Omental fat pad (tissue), 4 donors: ENCODE measurements at places on chromosomes 16 and 17.

DNA sequence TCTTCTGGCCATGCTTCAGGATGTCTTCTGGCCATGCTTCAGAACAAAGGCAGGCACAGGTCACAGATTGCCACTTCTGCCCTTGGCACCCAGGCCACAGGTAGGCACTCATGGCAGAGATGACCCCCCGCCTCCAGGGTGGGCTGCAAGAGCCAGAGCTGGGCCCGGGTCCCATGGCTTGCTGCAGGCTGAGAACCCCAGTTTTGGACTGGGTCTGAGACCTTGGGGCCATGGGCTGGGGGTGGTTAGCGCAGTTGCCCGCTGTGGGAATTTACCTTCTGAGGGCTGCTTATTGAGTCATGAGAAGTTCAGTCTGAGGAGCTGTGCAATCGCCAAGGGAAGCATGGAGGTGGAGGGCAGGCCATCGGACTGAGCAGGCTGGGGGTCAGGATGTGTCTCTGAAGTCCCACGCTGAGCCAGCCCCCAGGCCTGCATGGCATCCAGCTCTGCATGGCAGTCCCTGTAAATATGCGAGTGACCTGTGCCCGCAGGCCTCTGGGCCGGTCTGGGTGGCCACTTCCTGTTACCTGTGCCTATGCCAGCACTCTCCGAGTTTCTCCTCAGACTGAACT, 1.7 kb downstream of the ANKRD13B start:
- DNase-seq, result no peak

GRCh38 chr16:54454616-54455015, 168.0 kb upstream of the IRX3 start:
- no peak for DNase-seq

DNA sequence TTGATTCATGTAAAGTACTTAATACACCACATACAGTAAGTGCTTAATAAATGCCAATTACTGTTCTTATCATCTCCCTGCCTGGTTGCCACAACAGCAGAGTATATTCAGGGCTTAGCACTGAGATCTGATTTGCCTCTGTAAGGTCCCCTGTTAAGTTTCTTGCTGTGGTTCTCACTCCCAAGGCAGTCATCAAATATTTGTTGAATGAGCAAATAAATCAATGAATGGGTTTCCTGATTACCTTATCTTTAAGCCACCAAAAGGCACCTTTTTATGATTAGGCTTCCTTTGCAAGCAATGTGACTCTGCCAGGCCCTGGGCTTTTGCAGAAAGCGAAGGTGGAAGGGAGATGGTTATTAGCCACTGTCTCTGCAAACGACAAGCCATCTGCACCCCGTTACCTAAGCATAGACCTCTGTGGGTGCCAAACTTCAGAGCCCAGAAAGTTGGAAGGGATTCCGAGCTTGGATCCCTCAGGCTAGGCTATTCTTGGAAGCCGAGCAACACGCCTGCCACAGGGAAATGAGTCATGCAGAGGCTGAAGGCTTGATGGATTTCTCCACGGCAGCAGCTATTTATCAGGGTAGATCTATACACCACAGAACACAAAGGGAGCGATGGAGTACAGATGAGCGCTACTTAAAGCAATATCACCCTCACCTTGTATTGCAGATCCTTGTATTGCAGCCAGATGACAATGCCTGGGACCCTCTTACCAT, 102.0 kb downstream of the GRIN2A start:
- DNase-seq, result no peak

DNA sequence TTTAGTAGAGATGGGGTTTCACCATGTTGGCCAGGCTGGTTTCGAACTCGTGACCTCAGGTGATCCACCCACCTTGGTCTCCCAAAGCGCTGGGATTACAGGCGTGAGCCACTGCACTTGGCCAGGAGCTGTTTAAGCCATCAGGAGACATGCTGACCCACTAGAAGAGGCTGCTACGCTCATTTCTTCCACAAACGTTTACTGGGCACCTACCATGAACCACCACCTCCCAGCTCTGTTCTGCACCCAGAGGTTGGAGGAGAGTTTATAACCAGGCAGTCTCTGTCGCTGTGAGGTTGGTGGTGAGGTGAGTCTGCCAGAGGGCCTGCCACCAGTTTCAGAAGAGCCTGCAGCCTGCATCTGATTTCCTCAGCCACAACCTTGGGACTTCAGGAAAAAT, 51.8 kb downstream of the SF3B3 start:
- no peak for DNase-seq

DNA sequence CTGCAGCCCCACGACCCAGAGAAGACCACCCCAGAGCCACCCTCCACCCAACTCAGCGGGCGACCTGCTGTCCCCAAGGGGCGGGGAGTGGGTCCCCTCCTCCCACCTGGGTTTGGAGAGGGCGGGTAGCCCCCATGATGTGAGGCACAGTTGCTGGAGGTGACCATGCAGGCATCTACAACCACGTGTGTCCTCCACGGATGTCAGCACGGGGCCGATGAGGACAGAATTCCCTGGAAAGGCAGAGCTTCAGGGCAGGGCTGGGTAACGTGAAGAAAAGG, 7.1 kb downstream of the UTS2R start:
- no peak for DNase-seq

GRCh38 chr16:54125751-54126655, 160.6 kb downstream of the IRX3 start:
- DNase-seq, result no peak

GRCh38 chr16:71414038-71414437, 27.8 kb downstream of the TLE7 start:
- no peak for DNase-seq

DNA sequence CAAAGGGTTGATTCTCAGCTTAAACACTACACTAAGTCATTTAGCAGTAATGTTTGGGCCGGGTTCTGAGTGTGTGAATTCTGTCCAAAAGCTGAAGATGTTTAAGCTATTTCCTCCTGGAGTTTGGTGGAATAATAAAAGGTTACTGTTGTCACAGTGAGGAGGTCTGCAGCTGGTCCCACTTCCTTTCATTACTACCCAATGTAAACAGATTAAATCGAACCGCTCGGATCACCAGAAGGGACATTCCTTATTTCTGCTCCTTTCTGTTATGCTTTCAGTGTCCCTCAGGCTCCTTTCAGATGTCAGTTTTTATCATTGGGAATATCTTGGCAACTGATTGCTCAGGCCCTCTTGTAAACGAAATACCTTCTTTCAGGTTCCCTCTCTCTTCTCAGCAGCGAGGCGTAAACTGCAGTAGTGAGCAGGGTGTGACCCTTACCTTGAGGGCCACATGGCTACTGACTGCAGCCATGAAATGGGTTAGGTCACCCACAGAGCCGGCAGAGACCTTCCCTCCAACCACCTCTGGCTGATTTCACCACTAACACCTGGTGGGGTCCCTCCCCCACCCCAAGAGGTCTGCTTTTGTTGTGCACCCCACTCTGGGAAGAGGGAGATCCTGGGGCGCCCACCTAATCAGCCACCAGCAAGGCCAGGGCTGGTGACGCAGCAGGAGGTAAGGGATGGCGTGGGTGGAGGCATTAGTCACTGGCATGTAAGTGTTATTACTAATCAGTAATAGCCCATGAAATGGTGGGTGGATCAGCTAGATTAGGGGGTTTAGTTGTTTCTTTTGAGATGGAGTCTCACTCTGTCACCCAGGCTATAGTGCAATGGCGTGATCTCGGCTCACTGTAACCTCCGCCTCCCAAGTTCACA, 117.6 kb downstream of the VPS53 start:
- no peak for DNase-seq

DNA sequence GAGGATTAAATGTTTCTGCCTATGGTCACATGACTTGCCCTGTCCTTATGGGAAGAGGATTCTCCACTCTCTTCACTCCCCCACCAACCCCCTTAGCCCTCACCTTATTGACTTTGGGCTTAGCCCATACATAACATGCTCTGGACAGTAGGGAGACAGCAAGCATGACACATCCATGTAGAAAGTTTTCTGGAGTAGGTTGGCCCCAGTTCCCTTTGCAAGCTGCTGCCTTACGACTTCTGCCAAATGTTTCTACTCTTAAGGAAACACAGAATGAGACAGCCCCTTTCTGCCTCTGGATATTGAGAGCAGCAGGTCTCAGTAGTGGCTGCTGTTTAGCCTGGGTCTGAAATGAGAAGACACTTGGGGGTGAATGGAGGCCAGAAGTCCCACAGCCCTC, 282.2 kb downstream of the MAP2K6 start:
- DNase-seq, result no peak

- DNase-seq, result no peak
Observed at GRCh38 chr16:71389330-71389729, 30.8 kb downstream of the CALB2 start.

DNA sequence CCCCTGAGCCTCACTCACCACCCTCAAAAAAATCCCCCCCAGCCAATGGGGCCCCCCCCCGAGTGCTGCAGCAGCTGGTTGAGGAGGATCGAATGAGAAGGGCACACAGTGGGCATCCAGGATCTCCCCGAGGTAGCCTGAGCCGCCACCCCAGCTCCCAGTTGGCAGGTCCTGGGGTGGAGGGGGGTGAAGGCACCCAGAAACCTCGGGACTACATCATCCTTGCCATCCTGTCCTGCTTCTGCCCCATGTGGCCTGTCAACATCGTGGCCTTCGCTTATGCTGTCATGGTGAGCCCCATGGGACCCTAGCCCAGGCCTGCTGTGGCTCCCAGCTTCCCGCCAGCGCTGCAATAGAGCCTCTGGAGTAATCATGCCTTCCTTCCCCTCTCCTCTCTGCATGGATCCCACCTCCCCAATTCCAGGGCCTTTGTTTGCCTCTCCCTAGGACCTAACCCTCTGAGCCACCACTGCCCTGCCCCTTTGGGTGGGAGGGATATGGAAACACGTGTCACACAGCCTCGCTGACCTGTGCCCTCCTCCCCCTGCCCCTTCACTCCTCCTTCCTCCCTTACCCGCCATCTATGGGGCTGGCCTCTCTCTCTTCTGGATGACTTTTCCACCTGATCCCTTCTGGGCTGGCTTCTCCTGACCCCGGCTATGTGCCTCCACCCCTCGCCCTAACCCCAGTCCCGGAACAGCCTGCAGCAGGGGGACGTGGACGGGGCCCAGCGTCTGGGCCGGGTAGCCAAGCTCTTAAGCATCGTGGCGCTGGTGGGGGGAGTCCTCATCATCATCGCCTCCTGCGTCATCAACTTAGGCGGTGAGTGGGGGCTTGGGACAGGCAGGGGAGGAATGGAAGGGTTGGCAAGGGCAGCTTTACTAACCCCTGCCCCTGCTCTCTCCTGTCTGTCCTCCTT, 1.9 kb downstream of the PRRT2 start:
- no peak for DNase-seq

DNA sequence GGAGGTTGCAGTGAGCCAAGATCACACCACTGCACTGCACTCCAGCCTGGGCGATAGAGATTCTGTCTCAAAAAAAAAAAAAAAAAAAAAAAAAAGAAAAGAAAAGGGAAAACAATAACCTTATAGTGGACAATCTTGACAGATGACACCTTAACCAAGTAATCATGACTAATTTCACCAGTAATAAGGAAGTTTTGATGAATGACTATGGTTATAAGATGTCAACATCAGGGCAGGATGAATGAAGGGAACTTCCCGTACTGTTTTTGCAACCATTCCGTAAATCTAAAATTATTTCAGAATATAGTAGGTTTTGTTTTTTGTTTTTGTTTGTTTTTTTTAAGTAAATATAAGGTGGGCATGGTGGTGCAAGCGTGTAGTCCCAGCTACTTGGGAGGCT, 23.0 kb downstream of the GSPT1 start:
- no peak for DNase-seq

DNA sequence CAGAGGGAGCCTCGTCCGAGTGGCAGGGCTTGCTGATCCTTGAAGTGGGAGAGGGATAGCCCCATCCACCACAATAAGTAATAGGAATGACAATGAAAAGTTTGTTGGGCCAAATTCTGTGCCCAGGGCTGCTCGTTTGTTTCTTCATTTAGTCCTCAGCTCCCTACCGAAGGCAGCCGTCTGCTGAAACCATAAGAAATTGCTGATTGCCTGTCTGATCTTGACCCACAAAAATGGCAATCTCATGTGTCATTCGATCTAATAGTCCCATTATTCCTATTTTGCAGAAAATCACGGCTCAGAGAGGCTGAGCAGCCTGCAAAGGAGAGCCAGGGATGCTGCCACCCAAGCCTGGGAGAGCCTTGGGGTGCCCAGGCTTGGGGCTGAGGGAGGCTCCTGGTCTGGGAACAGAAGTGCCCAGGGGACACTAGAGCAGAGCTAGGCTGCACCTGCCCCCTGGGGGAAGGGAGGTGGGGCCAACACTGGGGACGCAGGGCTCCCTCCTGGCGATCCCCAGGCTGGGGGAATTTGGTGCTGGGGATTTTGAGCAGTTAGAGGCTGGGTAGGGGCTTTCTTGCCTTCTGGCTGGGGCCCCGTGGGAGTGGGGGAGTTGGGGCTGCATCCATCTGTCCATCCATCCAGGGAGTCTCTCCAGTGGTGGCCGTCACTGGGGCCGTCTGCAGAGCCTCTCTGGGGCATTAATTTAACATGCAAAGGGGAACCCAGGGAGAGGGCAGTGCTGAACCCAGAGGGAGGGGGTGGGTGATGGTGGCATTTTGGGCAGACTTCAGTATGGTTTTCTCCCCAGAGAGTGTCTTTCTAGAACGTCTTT, 53.5 kb downstream of the SOCS1 start:
- no peak for DNase-seq

DNA sequence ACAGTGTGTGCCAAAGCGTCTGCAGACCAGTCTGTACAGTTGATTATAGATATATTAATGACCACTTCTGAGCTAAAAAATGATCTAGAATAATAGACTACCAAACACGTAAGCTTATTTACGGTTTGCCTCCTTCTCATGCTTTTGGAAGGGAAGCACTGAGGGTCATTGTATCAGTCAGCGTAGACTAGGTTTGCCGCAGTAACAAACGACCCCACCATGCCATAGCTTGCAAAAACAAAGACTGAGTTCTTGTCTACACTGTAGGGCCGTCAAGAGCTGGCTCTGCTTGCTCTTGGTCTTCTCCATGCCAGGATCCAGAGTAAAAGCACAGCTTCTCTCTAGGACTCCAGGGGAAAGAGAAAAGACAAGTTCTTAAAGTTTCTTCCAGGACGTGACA, 680.7 kb downstream of the MAF start:
- no peak for DNase-seq

GRCh38 chr16:11169641-11170040, 86.4 kb downstream of the SOCS1 start:
- no peak for DNase-seq

- DNase-seq, result no peak
Observed at GRCh38 chr17:29885031-29885640, 44.9 kb downstream of the SSH2 start.

GRCh38 chr17:2028737-2029136, 1.2 kb upstream of the DPH1 start:
- DNase-seq, result no peak

DNA sequence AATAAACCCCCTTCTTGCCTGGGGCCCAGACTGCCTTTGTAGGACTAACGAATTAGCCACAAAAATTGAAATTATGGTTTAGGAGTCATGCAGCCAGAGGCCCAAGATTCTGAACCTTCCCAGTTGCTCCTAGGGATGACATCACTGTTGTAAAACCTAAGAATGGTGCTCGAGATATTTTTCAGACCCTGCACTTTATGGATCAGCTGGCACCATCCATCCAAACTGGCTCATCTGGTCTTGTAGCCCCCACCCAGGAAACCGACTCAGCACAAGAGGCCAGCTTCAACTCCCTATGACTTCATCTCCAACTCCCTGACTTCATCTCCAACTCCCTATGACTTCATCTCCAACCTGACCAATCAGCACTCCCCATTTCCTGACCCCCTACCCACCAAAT, 10.9 kb upstream of the EVPL start:
- DNase-seq, result no peak

GRCh38 chr16:72362973-72363372, 191.0 kb upstream of the PMFBP1 start:
- DNase-seq, result no peak

- DNase-seq, result no peak
Observed at GRCh38 chr16:84502581-84502980, 1.9 kb downstream of the MEAK7 start.
